ENCODE measurements at places on chromosomes 16 and 17.

- peak; percentile 43 for DNase-seq
Measured at GRCh38 chr17:17412326-17412725, 64.5 kb upstream of the MED9 start.

DNA sequence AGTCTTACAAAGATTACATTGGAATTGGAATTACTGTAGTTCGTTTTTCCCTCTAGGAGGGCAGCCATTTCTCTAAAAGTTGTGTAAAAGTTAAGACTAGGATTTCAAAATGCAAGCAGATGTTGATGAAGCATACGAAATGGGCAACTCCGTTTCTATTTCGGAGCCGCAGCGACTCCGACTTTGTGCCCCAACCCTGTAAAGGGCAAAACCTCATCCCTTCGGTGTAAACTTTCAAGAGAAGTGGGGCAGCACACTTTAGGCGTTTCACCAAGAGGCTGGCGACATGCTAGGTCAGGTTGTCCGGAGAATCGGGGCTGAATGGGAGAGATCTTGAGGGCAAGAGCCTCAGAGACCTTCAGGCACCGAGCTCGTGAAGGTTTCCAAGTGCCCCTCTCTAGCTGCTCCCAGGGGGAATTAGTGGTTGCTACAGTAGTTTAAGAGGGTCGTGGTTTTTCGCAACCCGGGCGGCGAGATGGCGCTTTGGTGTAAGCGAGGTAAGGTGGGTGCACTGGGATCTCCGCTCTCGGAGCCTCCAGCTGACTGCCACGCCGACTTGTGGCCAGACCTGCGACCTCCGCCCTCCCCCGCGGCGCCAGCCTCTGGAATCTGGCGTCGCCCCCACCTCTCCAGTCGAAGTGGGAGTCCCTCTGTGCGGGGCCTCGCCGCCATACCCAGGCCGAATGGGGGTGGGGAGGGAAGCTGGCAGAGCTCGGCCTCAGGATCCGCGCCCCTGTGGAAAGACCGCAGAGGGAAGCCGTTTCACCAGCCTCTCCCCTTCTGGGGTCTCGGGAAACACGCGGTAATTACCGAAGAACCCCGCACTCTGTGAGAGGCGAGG is 1.0 kb upstream of the HEXIM2 start:
- peak; percentile 80 for DNase-seq

- no peak for DNase-seq
Measured at GRCh38 chr17:68290268-68290954, 516 bp downstream of the SLC16A6 start.

DNA sequence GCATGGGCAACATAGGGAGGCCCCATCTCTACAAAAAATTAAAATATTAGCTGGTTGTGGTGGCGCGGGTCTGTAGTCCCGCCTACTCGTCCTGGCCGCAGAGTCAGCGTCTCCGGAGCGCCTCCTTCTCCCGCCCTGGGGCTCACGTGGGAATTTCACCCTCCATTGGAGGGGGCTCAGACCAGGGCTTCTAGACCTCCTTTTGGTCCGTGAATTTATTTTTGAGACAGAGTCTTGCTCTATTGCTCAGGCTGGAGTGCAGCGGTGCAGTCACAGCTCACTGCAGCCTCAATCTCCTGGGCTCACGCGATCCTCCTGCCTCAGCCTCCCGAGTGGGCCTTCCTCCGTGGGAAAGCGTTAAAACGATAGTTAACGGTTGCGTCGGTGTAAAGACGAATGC is 394 bp upstream of the NME4 start:
- peak; percentile 55 for DNase-seq

Measured in endothelial cell of umbilical vein (primary cell).